Natural killer cell (primary cell): ENCODE measurements at places on chromosomes 7 and 10. TPM values are rescaled to one million over a fixed set of nuclear protein-coding genes. Genes with fewer than 3 reads are reported as not detected.
A peak's percentile ranks its signal among the peaks of the same experiment; 100 is the strongest.

Gene NCF1
- 62.2 TPM for total RNA-seq

Gene BRI3
- total RNA-seq: 81.9 TPM

Gene PTF1A
- not detected for total RNA-seq

Gene HABP2
- not detected for total RNA-seq

DNA sequence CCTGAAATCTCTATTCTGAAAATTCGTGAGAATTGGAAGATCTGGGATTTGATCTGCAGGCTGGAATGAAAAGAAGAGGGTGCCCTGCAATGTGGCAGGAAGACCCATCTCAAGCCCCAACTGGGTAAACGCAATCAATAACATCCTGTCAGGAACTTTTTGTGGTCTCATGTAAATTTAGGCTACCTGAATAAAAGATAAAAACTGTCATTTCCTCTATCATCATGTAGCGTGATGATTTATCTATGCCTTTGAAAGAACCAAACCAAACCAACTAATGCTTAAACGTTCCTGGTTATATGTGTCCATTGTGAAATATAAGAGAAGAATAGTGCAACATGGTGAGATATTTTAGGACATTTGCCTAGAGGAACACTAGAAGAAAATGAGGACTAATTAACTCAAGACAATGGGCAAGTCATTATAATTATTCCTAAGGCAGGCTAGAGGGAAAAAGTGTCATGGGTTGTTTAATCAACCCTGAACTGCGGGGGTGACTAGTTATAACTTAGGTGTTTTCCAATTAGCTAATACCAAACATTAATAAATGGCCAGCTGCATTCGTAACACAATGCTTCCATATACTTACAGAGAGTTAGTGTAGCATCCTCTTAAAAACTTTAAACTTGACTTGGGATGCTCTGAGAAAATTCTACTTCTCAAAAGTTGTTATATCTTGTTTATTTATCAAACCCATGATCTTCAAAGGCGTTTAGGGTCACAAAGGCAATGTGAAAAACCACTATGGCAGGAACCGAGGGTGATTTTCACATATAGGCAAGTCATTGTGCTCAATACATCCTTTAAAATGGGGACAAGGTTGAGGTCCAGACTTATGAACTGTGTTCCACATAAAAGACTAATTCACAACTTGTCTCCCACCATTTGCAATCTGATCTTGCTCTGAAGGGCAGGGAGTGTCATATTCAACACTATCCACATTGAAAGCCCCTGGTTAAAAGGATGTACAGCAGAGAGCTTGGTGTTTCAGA, 48.6 kb upstream of the ADO start:
- no peaks in the 10 kb centered on the region for H3K36me3 ChIP-seq
- H3K27ac ChIP-seq: no peak overlapping the region
- peak; percentile 52 for DNase-seq

DNA sequence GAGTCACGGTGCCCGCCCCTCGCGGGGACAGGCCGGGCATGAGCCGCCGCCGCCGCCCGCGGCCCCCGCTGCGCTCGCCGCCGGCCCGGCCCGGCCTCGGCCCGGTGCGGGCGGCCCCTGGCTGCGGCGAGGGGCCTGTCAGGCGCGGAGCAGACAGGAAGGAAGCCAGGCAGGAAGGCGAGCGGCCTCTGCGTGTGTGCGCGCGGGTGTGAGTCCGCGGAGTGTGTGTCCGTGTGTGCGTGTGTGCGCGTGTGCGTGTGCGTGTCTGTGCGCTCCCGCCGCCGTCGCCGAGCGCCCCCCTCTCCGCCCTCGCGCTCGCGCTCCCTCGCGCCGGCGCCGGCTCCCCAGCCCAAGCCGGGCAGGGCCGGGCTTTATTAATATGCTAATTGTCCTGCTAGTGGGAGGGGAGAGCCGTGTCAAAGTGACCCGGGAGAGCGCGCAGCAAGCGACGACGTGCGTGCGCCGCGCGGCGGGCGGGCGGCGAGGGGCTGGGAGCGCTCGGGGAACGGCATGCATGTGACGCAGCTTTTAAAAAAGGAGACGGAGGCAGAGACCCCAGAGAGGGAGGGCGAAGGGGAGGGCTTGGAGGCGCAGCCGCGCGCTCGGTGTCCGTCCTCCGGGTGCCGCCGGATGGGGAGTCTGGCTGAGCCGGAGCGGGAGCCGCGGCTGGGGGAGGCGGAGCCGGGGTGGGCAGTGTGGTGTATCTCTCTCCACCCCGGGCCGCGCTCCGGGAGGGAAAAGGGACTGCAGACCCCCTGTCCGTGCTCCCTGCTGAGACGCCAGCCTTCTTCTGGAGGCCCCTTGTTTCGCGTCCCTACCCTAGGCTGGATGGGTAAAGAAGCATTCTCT, at the start of gene LDB1:
LDB1 (minus strand) TSS at position 227 of the 849 bp plus-strand sequence. CDS start 258 bp downstream, outside the sequence.
- peak within 1 kb of the TSS; percentile 96 for H3K27ac ChIP-seq
- no peaks in the 10 kb centered on the region for H3K36me3 ChIP-seq
- DNase-seq: peak; percentile 88
- no peaks in the 10 kb centered on the region for H3K27me3 ChIP-seq
- H3K4me3 ChIP-seq: peak within 1 kb of the TSS; percentile 84
- peaks cover 57% of the 10 kb centered on the region for H3K4me1 ChIP-seq

- no peak overlapping the region for H3K4me3 ChIP-seq
- DNase-seq: no peak
- H3K27me3 ChIP-seq: no peaks in the 10 kb centered on the region
- no peaks in the 10 kb centered on the region for H3K4me1 ChIP-seq
- no peak overlapping the region for H3K27ac ChIP-seq
- H3K36me3 ChIP-seq: no peaks in the 10 kb centered on the region
These were observed 41.1 kb downstream of the COBL start for GRCh38 chr7:51275532-51275931.

GRCh38 chr10:527416-527815, 162.1 kb downstream of the DIP2C start:
- DNase-seq: no peak
- no peaks in the 10 kb centered on the region for H3K4me1 ChIP-seq

DNA sequence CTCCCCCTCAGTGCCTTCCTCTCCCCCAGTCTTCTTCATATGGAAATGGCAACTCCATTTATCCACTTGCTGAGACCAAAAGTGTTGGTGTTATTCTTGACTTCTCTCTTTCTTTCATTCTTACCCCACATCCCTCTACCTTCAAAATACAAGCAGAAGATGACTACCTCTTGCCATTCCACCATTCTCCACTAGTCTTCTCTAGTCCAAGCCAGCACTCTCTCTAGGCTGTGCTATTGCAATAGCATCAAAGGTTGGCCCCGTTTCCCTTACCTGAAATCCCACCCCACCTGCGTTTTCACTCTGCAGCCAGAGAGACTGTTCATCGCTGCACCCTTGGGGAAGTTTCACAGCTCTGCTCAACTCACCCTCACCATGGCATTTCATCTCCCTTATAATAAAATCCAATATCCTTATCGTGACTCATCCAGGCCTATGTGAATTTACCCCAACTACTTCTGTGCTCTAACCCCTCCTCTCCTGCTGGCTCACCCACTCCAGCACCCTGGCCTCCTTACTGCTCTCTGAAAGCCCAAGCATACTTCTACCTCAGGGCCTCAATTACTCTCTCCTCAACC, 109.1 kb downstream of the LSM5 start:
- H3K4me1 ChIP-seq: no peaks in the 10 kb centered on the region
- H3K4me3 ChIP-seq: no peak overlapping the region
- no peaks in the 10 kb centered on the region for H3K36me3 ChIP-seq
- H3K27me3 ChIP-seq: peaks cover 2% of the 10 kb centered on the region

DNA sequence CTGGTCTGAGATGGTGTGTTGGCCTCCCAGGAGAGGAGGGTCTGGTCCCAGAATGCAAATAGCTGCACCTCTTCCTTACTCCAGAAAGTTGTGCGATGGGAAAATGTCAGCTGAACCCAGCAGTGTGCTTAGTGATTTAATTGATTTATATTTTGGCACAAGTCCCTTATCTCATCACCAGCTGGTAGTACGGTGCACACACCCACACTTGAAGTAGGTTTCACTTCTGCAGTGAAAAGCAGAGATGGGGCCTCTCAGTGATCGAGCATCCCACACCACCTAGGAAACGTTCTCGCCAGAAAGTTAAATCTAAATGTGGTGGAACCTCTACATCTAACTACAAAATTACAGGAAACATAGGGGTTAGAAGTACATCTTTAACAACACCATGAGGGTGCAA, 80.4 kb downstream of the UBE3C start:
- H3K36me3 ChIP-seq: peaks cover 36% of the 10 kb centered on the region
- no peak overlapping the region for H3K27ac ChIP-seq
- DNase-seq: no peak
- no peaks in the 10 kb centered on the region for H3K27me3 ChIP-seq
- no peaks in the 10 kb centered on the region for H3K4me1 ChIP-seq

- H3K27ac ChIP-seq: no peak overlapping the region
- no peaks in the 10 kb centered on the region for H3K27me3 ChIP-seq
- H3K36me3 ChIP-seq: no peaks in the 10 kb centered on the region
- no peak overlapping the region for H3K4me3 ChIP-seq
These were observed 91.3 kb upstream of the TMEM229A start for GRCh38 chr7:124124201-124124600.

DNA sequence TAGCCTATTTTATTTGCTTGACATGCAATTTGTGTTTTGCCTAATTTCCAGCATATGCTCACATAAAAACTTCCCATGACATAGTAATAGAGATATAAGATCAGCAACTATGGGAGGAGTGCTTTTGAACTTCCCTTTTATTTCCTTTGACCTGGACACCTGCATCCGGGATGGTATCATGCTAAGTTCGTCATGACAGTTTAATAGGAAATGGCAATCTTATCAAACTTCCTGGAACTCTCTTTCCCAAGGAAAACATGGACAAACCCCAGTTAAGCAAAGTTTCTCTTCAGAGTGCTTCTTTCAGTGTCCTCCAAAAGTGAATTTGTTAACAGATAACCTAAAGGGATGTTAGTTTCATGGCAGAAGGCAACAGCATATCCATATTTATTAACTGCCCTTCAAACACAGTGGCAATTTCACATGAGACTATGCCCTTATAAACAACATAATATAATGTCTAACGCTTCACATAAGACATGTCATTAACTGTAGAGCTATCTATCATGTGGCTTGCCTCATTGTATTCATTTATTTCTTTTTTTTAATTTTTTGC, 474.7 kb upstream of the SEMA3A start:
- no peak overlapping the region for H3K27ac ChIP-seq
- DNase-seq: no peak
- H3K4me1 ChIP-seq: no peaks in the 10 kb centered on the region
- no peaks in the 10 kb centered on the region for H3K27me3 ChIP-seq

- no peak overlapping the region for H3K4me3 ChIP-seq
- H3K27me3 ChIP-seq: no peaks in the 10 kb centered on the region
- no peaks in the 10 kb centered on the region for H3K4me1 ChIP-seq
- no peak for DNase-seq
- H3K36me3 ChIP-seq: no peaks in the 10 kb centered on the region
These were observed 79.0 kb upstream of the HABP2 start for GRCh38 chr10:113473851-113474250.

- H3K4me3 ChIP-seq: no peak overlapping the region
- H3K36me3 ChIP-seq: no peaks in the 10 kb centered on the region
- no peak overlapping the region for H3K27ac ChIP-seq
- no peaks in the 10 kb centered on the region for H3K27me3 ChIP-seq
- no peak for DNase-seq
These were observed 17.1 kb upstream of the MGMT start for GRCh38 chr10:129449893-129450292.

DNA sequence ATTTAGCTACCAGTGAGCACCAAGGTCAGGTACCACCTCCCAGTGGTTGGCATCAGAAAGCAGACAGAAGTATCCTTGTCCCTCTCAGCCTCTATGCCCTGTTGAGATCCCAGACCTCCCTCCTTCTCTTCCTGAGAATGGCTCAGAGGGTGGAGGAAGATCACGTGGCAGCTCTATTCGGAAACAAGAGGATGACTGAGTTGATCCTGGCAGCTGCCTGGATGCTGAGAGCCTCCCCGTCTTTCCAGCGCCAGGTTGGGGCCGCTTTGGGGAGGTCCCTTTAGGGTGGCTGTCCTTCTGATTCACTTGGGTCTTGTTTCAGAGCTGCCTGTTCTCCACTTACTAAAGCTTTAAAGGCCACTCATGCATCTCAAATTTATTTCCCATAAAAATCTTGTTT, 36.9 kb upstream of the NPFFR1 start:
- H3K36me3 ChIP-seq: no peaks in the 10 kb centered on the region
- H3K4me1 ChIP-seq: peaks cover 48% of the 10 kb centered on the region
- no peaks in the 10 kb centered on the region for H3K27me3 ChIP-seq
- H3K4me3 ChIP-seq: no peak overlapping the region
- no peak overlapping the region for H3K27ac ChIP-seq
- no peak for DNase-seq

DNA sequence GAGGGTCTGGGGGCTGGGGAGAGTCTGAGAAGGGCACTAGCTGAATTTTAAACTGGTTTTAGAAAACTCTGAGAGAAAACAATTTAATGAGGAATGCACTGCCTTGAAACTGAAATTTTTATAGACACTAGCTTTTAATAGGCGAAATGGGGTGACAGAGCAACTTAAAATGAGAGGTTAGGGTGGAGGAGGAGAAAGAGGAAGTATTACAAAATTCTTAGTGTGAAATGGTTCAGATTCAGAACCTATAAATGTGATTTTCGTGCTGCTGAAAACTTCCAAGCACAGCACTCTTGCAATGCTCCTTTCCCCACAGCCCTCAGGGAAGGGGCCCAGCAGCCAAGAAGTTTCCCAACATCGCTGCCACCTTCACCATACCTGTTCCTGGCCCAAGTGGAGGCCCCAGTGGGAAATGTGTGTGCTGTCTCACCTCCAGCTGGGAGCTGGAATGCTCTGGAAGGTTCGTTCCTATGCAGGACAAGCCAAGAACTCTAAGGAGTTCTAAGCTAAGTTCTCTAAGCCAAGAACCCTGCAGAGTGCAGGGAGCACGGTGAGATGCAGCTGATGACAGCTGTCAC, 60.0 kb downstream of the ATXN7L1 start:
- no peak overlapping the region for H3K27ac ChIP-seq
- no peak overlapping the region for H3K4me3 ChIP-seq
- no peaks in the 10 kb centered on the region for H3K27me3 ChIP-seq

DNA sequence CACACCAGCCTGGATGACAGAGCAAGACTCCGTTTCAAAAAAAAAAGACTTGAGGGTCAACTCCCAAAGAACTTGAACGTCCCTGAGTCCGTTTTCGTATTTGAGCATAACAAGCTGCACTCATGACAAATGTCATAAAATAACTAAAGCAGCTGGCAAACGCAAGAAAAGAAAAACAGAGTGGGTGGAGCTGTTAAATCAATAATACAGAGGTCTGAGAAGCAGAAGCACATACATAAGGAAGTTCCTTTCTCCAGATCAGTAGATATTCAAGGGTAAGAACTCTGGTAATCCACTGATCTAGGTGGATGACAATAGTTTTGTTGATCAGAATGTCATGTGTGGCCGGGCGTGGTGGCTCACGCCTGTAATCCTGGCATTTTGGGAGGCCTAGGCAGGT, 150.1 kb downstream of the FAM107B start:
- H3K4me1 ChIP-seq: no peaks in the 10 kb centered on the region
- H3K27me3 ChIP-seq: no peaks in the 10 kb centered on the region
- no peak for DNase-seq
- no peaks in the 10 kb centered on the region for H3K36me3 ChIP-seq
- no peak overlapping the region for H3K27ac ChIP-seq
